NCI-H1092 treated with DMSO at 0.1 percent for 48 hours (cell line): ENCODE measurements at places on chromosomes 12 and 14.

- DNase-seq = no peak
These were observed 10.7 kb downstream of the NR1H4 start for GRCh38 chr12:100484183-100484886.

DNA sequence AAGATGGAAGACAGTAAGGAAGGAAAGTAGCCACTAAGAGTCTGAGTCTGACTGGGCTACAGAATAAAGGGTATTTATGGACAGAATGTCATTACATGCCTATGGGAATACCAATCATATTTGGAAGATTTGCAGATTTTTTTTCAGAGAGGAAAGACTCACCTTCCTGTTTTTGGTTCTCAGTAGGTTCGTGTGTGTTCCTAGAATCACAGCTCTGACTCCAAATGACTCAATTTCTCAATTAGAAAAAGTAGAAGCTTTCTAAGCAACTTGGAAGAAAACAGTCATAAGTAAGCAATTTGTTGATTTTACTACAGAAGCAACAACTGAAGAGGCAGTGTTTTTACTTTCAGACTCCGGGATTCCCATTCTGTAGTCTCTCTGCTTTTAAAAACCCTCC lies 15.4 kb upstream of the PAPLN start:
- no peak for DNase-seq

DNA sequence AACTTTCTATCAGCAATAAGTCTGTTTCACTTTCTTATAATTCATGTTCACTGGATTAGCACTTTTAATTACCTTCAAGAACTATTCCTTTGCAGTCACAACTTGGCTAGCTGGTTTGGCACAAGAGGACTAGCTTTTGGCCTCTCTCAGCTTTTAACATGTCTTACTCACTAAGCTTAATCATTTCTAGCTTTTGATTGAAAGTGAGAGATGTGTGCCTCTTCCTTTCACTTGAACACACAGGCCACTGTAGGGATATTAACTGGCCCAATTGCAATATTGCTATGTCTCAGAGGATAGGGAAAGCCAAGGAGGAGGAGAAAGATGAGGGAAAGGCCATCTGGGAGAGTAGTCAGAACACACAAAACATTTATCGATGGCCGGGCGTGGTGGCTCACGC lies 92.7 kb downstream of the PRICKLE1 start:
- DNase-seq = no peak

DNA sequence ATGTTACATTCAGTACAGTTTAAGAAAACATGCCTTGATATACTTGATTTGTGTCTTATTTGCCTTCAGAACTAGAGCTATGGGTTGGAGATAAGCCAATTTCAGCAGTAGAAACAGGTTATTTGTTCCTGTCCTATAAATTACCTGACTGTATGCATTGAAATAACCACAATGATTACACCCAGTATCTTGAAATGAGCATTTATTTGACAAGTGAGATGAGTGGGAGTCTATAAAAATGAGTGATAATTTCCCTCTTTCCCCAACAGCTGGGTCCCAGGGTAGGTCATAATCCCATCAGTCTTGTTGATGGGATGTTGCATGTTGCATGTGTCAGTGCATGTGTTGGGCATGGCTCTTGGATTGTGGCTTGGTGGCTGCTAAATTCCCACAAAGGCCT lies 3.7 kb downstream of the TAS2R42 start:
- DNase-seq = no peak

DNA sequence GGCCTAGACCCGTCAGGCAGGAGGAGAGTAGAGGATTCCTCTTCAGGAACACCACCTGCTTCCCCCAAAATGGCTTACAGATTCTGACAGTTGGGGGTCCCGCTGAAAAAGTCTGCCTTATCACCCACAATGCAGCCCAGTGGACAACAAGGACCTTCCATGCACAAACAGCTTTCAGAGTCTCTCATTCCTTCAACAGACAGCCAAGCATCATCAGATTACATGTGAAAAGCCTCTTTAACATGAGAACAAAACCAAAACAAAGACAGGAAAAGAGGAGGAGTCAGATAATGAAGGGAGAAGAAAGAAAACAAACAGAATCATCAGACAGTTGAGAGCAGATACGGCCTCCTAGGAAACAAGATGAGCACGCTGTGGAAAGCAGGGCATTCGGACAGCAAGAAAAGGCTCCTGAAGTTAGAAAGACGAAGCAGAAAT lies 18.3 kb downstream of the KCTD10 start:
- no peak for DNase-seq

GRCh38 chr14:91554535-91555332 lies 44.6 kb upstream of the PPP4R3A start:
- DNase-seq = no peak
